ENCODE measurements at places on chromosomes 13 and 19.

- no peak for DNase-seq
These were observed 522.6 kb downstream of the RFC3 start for GRCh38 chr13:34340534-34340933.

- DNase-seq: no peak
These were observed 8.2 kb downstream of the LAMP1 start for GRCh38 chr13:113305208-113305607.

DNA sequence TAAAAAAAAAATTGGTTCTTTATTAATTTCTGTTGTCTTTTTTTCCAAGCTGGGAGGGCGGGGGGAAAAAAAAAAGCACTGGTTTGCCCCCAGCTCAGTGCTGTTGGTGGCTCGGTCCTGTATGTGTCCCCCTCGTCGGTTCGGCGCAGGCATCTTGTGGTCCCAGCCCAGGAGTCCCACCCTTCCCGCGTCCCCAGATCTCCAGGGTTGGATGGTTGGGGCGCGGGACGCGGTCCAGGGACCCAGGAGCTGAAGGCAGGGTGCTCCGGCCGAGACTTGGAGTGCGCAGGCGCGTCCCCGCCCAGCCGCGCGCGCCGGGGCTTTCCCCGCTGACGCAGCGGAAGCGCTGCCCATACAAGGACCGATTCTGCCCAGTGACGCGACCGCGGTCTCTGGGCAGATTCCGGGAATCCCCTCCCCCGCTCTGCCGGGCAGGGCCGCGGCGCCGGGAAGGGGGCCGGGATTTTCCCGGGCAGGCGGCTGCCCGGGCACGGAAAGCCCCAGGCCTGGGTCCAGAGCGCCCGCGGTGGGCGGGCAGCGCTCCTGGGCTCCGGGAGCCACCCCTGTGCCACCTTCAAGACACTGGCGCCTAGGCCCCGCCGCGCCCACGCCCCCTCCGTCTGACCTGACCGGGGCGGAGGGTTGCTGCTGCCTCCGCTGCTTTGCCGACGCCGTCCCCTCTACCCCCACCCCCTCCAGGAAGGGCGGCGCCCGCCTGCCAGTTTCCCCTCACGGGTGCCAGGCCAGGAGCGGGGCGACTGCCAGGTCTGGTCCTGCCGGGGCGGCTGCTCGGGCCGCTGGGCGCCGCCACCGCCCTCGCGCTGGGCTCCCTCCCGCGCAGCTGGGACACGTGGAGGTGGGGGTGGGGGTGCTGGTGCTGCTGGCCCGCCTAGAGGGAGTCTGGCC lies 2.3 kb downstream of the JUNB start:
- peak; percentile 88 for DNase-seq

DNA sequence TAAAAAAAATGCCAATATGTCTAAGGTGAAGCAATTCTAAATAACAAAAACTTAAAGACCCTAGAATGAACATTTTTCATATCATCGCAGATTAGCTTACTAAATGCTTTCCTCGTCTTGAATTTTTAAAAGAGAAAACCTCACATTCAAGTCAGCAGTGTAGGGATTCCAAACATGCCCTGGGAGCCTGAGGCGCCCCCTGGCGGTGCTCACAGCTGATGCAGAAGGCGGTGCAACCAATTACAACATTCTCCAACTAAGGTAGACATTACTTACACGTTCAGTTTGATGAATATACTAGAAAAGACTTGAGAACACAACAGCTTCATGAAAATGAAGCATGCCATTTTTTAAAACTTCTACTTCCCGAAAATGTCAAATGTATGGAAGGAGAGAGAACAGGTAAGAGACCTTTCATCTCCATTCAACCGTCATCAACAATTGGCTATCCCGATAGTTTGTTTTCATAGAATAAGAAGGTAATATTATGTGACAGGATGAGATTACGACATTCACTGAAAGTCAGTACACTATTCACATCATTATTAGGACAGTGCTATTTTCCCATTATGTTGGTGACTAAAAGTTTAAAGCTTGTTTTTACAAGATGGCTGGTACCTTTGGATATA lies 304.4 kb downstream of the DCLK1 start:
- DNase-seq: no peak

DNA sequence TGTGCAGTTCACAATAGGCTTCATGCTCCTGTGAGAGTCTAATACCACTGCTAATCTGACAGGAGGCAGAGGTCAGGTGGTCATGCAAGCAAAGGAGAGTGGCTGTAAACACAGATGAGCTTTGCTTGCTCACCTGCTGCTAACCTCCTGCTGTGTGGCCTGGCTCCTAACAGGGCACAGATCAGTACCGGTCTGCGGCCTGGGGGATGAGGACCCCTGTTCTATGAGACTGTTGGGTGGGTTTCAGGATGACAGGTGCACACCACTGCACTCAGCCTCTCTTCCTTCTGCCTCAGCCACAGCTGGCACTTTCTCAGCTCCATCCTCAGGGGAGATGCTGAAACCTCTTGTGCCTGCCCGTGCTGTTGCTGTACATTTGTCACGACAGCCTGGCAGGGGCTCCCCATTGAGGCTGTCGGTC lies 9.7 kb downstream of the CLEC4G start:
- no peak for DNase-seq

GRCh38 chr13:103033999-103034398 lies 32.2 kb downstream of the SLC10A2 start:
- no peak for DNase-seq

All from COR-L47 (cell line).